ENCODE measurements at places on chromosomes 4 and X.
A peak's percentile ranks its signal among the peaks of the same experiment; 100 is the strongest.

DNA sequence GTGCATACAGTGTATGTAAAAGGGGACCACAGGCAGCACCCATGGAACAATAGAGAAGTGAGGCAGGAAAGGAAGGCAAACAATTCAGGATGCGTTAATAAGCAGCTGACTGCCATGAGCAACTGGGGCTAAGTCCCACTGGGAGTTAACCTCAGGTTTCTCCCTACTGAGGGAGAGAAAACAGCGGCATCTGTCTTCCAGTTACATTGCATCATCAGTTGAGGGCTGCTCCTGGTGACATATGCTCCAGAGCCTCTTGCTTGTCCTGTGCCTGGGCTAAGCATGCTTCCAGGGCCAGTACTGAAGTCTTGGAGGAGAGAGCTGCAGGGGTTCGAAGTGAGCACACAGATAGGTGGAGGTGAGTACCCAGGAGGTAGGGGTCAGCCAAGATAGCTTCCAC, 24.3 kb downstream of the RAI2 start:
- no peak for DNase-seq

GRCh38 chrX:118207831-118208453, 91.3 kb upstream of the KLHL13 start:
- DNase-seq, result no peak

DNA sequence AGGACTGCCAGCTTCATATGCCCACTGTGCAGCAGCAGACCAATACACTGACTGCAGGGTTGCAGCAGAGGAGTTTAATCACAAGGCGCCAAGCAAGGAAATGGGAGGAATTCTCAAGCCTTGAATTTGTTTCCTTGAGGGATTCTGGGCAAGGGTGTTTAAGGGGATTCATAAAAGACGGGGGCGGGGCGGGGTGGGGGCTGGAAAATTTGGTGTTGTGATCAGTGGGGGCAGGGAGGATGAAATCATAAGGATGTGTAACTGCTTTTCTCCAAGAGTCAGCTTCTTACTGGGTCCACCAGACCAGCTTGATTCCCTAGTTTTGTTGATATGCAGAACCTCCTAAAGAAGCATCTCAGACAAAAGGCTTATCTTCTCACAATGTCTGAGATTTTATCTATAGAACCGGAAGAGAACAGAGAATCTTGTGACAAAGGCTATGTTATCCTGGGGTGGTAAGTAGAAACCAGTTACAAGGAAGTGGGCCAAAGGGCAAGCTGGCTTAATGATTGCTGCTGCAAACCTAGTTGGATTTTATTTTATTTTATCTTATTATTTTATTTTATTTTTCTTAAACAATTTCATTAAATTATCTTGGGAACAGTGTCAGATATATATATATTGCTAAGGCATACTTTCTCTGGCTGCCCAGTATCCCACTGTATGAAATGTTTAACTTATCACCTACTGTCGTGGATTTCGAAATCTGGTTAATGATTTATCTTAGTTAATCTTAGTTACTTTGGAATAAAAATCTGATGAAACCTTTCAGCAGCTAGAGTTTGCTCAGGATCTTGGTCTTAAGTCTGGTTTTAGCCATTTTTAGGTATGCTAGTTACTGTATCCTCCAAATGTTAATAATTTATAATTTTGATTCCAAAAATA, 276.4 kb downstream of the RPA4 start:
- DNase-seq, result no peak

- no peak for DNase-seq
These were observed 136.8 kb downstream of the ADAM29 start for GRCh38 chr4:175054980-175055379.

DNA sequence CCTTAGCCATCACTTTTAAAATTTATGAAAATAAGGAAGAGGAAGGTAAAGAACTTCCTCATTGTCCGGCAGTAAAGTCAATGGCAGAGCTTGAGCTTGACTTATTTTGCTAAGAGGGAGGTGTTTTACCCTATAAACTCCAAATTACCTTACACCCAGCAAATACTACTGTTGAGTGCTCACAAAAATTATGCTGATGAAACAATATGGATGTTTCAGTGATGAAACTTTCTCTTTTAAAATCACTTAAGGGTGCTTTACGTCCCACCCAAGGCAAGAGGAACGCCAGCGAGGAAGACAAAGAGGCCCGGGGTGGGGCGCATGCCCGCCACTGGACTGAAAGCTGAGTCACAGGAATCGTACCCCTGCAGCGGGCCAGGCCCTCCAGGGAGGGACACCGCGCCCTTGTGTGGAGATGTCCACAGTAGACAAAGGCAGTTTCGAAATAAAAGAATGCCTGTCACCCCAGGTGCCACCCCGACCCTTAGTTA, 560 bp upstream of the TMSB4X start:
- DNase-seq, result peak; percentile 29

DNA sequence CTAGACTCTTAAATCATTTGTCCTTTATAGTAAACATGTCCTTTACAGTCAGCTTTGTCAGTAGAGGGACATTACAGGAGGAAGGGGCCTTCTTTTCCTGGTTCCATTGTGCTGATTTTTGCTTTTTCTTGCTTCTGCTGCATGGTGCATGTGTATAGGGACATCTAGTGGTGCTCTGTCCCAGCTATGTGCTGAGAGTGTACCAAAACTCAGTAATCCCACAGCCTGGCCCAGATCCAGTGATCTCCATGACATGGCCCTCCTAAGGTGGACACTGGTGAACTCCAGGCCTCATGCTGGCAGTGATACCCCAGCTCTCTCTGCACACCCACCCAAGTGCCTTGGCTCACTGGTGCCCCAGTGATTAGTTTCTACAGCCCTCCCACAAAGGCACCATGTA, 45.2 kb downstream of the MAGEB17 start:
- DNase-seq, result no peak

DNA sequence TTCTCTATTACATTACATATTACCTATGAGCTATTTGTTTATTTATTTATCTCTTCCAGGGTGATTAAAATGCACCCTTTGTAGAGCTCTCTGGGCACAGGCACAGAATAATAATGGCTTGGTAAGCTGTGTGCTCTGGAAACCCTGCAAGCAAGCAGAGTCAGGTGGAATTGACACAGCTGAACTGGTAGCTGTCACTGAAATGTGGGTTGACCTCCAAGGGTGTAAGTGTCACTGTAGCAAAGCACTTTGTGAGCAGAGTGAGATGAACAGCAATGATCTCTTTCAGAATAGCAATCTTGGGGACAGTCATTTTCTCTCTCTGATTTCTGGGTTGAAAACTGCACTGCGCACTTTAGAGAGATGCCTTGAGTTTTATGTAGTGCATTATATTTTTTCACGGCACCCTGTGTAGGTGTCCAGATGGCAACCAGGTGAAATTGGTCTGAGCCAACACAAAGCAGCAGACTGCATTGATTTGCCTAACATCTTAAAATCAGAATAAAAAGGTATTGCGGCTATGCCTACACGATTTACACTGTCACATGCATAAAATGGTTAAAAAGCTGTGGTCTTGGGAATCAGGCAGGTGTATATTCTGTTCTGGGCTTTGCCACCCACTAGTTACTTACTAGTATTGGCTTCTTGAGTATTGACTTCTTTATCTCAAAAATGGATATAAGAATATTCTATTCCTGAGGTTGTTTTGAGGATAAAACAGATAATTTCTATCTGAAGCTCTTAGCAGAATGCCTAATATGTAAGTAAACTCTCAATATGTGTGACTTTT, 450.3 kb downstream of the RAPGEF2 start:
- DNase-seq, result no peak

DNA sequence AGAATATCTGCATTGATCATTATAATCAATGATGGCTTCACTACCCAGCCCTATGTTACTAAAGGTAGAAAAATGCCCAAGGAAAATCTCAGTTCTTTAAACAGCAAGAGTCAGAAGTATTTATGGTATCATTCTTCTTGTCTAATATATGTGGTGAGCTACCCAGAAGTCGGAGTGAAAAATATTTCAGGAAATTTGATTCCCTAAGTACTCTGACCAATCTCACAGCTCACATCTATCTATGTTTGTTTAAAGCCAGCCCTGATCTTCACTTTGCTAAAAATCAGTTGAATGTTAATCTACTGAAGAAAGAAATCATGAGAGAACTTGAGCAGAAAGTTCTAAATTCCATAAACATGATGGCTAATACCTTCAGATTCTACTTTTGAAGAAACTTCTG, 522.9 kb upstream of the SLIT2 start:
- DNase-seq, result no peak

DNA sequence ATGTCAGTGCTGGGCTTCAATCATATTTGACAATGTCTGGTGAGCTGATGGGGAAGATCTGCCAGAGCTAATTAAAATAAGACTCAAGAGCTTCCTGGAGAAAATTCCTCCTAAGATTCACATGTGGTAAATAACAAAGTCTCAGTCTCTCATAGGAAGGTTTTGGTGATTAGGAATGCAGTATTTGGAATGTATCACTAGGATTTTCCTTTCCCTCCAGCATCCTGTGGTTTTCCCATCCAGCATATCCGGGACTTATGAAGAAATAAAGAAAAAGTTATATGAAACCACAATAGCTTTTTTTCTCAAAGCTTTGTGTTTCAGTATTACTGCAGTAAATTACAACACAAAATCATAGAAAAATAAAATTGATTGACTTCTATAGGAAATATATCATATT, 1597.1 kb downstream of the ADGRL3 start:
- DNase-seq, result no peak

- DNase-seq, result no peak
These were observed 1574.7 kb downstream of the STIM2 start for GRCh38 chr4:28435314-28435713.

DNA sequence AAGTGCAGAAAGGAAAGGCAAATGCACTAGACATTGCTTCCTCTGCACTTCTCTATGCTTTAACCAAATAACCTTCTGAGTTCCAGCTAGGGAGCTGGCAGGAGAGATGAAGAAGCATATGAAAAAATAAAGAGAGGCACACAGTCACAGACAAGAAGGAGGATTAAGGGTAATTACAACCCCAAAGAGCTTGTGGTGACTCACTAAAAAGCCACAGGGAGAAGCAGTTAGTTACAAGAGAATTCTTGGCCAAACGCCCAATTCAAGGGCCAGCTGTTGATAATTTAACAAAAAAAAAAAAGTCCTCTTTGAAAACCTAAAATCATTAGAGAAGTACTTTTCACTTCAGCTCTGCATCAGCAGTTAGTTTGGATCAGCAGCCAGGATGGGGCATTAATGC, 478.0 kb downstream of the KCNIP4 start:
- DNase-seq, result peak; percentile 12

GRCh38 chrX:32024072-32024471, 952.2 kb upstream of the FTHL17 start:
- DNase-seq, result no peak

DNA sequence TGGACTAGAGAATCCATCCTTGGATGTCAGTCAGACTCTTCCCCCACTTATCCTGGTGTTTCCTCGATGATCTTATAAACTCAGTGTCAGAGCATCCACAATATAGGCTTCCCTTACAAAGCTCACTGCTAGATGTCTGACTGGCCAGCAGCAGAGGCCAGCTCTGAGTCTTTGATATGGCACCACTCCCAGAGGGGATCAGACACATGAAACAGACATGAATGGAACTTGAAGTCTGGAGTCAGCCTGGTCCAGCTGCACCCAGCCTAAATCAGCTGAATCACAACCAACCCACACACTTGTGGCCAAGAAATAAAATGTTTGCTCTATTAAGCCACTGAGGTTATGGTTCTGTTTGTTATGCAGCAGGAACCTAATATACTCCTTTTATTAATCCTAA, 129.6 kb upstream of the MED14 start:
- no peak for DNase-seq

DNA sequence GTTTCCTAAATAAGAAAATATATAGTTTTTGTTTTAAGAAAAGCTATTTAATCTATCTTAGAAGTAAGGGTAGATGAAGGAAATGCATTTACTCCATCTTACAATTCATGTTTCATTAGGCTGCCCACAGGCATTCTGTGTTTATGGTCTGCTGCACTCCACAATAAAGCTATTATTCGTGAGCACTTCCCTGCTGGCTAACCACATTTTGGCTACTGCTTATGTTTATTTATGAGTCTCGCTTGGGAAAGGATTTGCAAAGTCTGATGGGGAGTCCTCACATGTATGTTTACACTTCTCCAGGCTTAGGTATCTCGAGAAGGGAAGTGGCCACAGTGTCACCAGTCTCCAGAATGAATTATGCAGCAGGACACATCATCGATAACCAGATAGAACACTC, 260.8 kb upstream of the VCX start:
- DNase-seq, result no peak

DNA sequence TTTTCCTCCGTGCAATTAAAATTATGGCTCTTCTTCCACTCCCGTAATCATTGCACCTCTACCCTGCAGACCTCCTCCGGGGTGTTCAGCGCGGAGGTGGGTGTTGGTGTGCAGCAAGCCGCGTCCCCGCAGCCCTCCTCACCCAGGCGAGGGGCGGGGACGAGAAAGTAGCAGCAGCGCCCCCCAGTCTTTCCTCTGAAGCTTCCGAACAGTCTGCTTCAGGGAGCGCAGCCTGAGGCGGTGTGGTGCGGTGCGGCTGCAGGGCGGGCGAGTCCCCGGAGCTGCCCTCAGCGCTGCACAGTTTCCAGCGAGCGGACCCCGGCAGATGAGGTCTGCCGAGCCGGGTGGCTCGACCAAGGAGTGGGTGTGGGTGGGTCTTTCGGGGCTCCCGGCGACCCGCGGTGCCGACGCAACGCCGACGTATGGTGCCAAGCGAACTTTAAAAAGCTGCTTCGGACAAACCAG, at the start of gene FRAS1:
Gene FRAS1, plus strand, starts transcription at position 189 of the 465 bp plus-strand sequence. CDS start 687 bp downstream, outside the sequence.
- DNase-seq, result no peak

- no peak for DNase-seq
These were observed 105.7 kb downstream of the PSAPL1 start for GRCh38 chr4:7328913-7329638.

- no peak for DNase-seq
These were observed 793 bp downstream of the GRIA3 start for GRCh38 chrX:123184866-123185276.

DNA sequence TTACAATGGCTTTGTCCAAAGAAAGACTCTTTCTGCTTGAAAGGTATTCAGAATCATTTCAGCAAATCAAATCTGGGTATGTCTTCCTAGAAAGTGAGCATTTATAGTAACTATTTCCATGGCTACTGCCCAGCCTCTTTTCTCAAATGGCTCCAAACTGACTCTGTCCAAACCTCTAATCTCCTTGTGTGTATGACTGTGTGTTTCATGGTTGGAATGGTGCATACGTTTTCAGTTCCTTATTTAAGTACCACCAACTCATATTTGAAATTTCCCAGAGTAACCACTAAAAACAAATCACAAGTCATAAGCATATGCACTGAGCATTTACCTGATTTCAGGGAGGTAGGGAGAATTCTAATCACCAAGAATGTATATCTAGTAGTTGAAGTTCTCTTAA, 106.0 kb downstream of the TMEM144 start:
- DNase-seq, result no peak

DNA sequence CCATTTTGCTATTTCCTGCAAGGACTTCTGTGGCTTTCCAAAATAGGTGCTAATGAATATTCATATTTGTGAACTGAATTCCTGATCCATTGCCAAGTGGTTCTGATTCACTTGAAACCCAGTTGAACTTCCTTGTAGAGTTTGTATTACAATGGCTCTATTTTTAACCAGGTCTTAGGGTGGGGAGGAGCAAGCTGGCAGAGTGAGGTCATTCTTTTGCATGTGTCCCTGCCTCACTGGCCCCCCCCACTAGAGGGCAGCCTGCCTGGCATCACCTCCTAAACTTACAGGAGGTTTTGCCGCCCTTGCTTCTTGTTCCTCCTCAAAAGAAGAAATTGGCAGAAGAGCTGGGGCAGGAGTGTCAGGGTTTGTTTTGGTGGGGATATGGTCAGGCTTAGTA, 10.5 kb downstream of the PTTG2 start:
- peak; percentile 60 for DNase-seq

Data from AML-193 (cell line).